ENCODE measurements at places on chromosomes 6 and 20.

DNA sequence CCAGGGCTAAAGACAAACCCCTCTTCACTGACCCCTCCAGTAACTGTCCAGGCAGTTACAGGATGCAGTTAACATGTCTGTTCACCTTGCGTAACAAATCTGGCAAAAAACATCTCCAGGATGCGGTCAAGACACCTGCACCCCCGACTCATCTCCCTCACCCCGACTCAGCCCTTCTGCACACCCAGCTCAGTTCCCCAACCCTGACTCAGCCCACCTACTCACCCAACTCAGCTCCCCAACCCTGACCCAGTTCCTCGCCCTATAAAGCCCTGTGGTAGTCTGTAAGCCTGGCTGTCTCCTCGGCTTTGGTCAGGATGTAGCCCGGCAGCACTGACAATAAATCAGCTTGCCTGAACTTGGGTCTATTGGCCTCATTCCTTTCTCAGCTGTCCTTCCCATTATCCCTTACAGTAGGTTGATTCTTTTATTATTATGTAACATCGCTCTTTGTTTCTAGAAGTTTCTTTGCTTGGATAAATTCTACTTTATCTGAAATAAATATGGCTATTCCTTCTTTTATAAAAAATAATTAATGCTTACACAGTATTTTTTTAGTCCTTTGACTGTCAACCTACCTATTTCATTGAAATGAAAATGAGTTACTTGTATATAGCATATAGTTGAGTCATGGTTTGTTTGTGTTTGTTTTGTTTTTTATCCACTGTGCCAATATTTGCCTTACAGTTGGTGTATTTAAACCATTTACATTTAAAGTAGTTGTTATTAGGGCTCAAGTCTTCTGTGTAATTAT, 12.9 kb upstream of the ADTRP start:
- DNase-seq = no peak

DNA sequence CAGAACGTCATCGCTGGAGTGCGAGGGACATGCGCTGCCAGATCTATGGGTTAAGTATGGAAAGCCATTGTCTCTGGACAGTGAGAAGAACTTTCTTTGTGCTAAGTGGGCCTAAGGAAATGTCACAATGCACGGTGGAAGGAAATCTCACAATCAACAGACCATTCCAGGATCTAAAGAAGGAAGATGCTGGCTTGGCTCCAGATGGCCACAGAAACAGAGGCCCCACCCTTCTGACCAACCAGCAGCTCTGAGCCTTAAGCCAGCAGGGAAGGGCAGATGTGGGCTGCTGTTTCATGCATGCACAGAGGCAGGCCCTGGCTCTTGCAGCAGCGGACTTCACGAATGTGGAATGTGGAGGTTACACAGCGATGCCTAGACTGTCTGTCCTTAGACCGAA, 156.3 kb downstream of the SOBP start:
- no peak for DNase-seq

DNA sequence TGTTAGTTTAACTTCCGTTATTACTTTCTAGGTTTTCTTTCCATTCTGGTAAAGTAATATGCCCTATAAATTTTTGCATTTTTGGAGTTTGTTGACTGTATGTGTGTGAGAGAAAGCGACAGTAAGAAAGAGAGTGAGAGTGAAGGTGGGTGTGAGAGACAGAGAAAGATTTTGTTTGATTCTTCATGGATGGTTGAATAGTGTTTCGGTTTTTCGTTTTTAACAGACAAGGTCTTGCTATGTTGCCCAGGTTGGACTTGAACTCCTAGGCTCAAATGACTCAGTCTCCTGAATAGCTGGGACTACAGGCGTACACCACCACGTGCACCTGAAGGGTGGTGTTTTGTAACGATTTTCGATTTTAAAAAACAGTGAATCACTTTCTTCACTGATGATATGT, 329.1 kb upstream of the RUNX2 start:
- DNase-seq = no peak

GRCh38 chr6:108562503-108562993, 1.8 kb downstream of the FOXO3 start:
- DNase-seq = no peak

DNA sequence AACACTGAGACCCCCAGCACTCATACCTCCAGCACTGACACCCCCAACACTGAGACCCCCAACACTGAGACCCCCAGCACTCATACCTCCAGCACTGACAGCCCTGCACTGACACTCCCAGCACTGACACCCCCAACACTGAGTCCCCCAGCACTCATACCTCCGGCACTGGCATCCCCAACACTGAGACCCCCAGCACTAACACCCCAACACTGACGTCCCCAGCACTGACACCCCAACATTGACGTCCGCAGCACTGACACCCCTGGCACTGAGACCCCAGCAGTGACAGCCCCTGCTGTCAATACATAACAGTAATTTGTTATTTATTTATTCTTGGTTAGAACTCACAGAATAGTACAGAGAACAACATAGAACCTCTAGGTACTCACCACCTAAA, 58.0 kb downstream of the ERMARD start:
- no peak for DNase-seq

DNA sequence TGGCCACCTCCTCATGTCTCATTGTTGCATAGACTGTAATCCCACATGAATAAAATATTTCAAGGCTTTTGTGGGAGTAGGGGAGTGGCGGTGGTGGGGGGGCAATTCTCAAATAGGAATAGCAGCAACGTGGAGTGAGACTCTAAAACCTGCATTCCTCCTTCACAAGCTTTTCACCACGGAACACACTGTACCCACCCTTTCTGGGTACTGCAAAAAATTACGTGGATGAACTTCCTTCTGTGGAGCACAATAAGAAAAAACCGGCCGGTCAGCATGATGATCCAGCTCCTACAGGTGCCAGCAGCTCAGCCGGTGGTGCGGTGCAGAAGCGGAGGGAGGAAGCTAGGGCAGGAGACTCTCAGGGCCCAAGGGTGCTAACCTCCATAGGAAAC, 930 bp upstream of the RRAGD start:
- no peak for DNase-seq

DNA sequence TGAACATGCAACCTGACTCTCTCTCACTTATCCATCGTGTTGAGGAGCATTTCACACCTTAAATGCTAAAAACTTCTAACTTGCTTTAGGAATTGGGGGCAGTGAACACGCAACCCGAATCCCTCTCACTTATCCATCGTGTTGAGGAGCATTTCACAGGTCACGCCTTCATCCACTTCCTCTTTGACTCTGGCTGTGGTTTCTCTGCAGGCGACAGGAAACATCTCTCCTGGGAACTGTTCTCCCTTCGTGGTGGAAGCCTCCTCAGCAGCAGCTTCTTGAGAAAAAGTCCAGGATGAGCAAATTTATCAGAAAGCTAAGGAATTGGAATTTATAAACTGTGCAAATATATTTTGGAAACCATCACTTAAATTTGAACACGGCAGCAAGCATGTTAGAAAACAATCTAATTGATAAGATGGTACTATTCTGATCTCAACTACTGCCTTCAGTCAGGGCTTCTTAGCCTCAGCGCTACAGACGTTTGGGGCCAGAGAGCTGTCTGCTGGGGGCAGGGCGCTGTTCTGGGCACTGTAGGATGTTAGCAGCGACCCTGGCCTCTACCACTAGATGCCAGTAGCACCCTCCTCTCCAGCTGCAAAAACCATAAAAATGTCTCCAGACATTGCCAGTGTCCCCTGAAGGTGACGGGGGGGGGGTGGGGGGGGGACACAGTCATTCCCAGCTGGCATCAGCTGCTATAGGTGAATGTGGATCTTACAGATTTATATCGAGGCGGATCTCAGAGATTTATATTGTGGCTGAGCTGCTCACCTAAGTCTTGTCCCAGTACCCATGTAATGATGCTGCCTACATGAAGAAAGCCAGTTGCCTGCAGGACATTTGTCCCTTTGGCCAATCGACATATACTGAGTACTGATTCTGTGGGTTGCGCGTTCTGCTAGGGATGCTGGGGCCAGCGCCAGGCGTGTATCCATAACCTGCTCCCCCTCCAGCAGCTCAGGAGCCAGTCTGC, 26.2 kb downstream of the CTCFL start:
- DNase-seq = peak; percentile 44

- DNase-seq = no peak
Measured at GRCh38 chr6:101435038-101435437, 41.5 kb downstream of the GRIK2 start.

GRCh38 chr6:14705841-14706377, 540.0 kb upstream of the JARID2 start:
- no peak for DNase-seq

- DNase-seq = no peak
Measured at GRCh38 chr20:62208061-62208794, 11.8 kb downstream of the HRH3 start.

DNA sequence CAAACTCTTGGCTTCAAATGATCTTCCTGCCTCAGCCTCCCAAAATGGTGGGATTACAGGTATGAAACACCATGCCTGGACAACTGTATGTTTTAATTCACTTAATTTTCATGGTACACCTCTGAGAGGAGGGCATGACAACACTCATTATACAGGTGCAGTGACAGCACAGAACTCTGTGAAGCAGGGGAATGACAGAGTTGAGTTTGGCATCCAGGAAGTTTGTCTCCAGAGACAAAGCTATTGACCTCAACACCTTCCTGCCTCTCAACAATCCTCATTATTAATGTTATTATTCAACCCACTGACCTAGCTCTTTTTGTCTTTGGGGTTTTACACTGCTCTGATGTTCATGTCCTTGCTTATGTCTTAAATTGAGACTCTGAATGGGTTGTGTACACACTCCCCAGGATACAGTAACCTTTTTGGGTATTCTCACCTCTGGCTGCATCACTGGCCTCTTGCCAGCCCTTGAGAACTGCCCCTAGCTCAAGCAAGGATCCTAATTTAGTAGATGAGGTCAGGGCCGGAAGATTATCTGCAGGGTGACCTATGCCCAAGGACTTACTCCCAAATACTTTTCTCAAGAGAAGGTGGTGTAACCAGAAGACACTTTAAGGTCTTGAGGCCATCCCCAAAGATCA, 13.0 kb upstream of the IER3 start:
- no peak for DNase-seq

DNA sequence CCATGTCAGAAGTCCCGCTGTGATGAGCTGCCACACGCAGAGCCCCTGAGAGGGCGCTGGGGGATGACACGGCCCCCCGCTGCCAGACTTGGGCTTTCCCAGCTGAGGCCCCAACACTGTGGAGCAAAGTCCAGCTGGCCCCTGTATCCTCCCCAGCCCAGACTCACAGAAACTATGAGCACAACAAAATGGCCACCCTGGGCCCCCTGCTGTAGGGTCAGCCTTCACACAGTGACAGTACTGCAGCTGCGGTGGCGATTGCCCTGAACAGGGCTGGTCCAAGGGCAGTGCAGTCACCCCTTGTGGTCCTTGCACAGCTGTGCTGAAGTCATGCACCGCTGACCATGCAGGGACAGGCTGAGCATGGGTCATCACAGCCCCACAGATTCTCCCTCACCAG, 78.2 kb upstream of the CST7 start:
- no peak for DNase-seq

DNA sequence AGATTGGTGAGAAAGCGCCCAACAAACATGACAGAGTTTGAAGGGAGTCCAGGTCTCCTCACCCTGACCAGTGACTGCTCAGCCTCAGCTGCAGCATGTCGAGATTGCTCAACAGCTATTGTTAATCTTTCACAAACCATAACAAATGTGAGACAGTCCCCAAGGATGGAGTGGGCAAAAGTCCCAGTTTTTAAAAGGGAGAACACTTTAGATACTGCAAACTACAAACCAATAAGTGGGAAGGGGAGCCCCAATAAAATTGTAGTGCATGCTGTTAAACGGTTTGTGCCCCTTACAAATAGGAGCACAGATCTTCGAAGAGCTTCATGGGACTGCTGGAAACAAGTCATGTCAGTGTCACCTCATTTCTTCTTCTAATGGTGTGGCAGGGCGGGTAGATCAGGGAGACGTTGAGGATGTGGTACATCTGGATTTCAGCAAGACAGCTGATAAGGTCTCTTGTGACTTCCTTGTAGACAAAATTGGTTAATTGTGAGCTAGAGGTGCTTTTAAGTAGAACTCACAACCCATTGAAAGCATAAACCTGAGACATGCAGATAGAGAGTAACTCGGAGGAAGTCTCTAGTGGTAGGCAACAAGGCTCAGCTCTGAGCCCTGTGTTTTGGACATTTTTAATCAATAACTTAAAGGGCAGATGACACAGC, 134.0 kb upstream of the ARMC2 start:
- DNase-seq = no peak

DNA sequence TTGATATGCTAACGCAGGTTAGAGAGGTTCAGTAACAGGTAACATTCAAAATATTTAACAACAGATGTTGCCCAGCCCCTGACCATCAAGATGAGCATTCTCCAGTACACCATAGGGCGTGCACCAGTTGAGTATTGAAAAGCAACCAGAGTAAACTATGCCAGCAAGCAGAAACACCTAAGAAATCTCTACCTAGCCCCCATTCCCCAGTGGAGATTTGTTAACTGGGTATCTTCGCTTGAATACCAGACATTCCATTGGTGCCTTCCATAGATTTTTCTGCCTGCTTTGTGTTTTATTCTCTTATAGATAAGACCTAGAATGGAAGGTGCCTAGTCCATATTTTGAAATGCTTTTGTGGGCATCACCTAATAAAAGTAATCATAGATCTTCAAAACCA, 623.9 kb downstream of the KIF16B start:
- DNase-seq = no peak

DNA sequence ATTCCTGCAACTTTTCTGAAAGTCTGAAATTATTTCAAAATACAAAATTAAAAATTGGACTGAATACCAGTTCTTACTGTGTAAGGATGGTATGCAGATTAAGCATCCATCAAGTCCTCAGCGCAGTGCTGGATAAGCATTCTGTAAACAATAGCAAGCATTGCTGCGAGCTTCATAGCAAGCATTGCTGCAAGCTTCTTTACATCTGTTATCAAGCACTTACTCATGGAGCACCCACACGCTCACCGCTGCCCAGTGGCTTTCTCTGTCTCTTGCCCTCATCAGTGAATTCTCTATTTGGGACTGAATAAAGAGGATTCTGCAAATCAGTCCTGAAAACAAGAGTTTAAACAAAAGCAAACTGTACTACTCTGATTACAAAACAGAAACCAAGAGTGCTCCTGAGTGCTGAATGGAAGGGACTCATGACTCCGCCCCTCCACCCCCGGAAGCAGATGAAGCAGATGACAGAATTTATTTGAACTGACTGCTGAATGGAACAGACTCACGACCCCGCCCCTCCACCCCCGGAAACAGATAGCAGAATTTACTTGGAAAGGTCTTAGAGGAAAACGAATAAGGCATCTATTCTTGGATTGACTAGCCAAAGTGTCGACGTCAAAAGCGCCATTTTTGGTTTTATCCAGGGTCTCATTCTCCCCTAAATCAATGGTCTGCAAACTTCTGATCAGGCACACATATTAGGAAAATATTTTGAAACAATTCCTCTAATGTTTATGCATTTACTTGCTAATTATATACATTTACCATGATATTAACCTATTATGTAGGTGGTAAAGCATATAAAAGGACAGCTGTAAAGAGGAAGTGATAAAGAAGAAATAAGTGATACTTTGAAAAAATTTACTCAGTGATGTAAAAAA, 22.1 kb upstream of the EYA2 start:
- DNase-seq = no peak

- DNase-seq = no peak
Measured at GRCh38 chr20:33791959-33792597, 19.1 kb upstream of the CHMP4B start.

Data from NT2/D1 (cell line).